ENCODE measurements at places on chromosomes 4 and X.

DNA sequence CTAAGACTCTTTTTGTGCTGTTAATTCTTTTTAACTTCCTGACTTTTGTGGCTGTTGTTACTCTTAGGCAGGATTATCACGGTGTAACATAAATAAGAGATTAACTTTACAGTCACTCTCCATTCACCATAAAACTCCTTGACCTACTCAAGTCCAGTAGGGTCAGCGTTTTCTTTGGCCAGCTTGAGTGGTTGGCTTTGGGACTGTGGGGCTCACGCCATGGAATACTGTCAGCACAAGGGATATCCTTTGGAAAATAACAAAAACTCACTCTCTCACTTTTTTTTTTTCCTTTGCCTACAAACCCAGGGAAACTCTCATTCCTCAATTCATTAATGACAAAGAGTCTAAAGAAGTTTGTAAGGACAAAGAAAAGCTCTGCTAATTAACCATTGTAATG, 89.4 kb upstream of the TLL1 start:
- no peak for DNase-seq

DNA sequence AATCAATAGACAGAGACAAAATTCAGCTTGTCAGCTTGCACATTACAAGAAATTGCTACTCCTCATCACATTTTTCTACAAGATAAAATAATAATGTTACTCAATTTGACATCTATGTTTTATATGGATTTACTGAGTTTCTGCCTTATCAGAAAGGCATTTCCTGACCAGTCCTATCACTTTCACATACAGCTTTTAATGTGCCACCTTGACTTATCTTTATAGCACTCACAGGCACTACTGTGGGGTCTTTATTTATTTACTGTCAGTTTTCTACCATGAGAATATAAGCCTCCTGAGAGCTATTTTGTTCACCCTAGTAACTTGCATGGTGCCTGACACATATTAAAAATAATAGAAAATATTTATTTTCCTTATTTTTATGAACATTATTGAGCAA, 6.0 kb downstream of the NDST4 start:
- DNase-seq: no peak

GRCh38 chrX:152074163-152074562, 64.2 kb downstream of the MAGEA10 start:
- DNase-seq: peak; percentile 5

- no peak for DNase-seq
These were observed 23.2 kb upstream of the TSPAN7 start for GRCh38 chrX:38538134-38538533.

DNA sequence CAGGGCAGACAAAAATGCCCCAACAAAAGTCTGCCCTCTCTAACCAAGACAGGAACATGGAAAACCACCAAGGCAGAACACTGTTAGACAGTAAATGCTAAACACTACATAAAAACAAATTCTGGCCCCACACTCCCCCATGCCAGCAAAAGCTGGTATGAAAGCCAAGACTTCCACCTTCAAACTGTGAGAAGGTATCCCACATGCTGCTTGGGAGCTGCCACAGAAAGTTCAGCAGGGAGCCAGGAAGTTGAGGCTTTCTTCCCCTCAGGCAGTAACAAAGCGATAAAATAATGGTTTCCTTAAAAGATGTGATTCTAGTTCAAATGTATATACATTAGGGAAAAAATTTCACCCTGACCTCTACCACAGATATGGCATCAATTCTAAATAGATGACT, 770.4 kb upstream of the NDST4 start:
- no peak for DNase-seq

- no peak for DNase-seq
These were observed 5.2 kb upstream of the TLR6 start for GRCh38 chr4:38861791-38862190.

DNA sequence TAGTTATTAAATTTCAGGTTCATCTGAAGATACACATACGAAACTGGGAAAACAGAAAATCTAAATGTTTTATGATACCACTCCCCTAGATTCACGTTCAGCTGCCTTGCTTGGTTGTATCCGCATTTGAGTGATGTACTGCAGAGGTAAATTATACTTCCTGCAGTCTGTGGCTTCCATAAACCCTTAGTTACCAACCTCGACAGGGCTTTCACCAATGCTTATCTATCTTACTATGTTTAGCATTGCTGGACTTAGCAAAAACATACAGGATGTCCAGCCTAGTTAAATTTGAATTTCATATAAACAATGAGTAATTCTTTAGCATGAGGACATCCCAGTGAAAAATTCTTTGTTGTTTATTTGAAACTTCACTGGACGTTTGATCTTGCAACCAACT, 108.8 kb downstream of the TMA16 start:
- no peak for DNase-seq

GRCh38 chr4:95627709-95628108, 78.9 kb upstream of the UNC5C start:
- no peak for DNase-seq

GRCh38 chr4:177302371-177303100, 7.1 kb upstream of the NEIL3 start:
- peak; percentile 25 for DNase-seq

DNA sequence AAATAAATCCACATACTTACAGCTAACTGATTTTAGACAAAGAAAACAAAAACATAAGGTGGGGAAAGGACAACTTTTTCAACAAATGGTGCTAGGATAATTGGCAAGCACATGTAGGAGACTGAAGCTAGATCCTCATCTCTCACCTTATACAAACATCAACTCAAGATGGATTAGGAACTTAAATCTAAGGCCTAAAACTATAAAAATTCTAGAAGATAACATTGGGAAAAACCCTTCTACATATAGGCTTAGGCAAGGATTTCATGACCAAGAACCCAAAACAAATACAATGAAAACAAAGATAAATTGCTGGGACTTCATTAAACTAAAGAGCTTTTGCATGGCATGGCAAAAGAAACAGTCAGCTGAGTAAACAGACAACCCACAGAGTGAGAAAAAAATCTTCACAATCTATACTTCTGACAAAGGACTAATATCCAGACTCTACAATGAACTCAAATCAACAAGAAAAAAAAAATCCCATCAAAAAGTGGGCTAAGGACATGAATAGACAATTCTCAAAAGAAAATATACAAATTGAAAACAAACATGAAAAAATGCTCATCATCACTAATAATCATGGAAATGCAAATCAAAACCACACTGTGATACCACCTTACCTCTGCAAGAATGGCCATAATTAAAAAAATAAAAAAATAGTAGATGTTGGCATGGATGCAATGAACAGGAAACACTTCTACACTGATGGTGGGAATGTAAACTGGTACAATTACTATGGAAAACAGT, 14.1 kb upstream of the AFP start:
- DNase-seq: no peak

DNA sequence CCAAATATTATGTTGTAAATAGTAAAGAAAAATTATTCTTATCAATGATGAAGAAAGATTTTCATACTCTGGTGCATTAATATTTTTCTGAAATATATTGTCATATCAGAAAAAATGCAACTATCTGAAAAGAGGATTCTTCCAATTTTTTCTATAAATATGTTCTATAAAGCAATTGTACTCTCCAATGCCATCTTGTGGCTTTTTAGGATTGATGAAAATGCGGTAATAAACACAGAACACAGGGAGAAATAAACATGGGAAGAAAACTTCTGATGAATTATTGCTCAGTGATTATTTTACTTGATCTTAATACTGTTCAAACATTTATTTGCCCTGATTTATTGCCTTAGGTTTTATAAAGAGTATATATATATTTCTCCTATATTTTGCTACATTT, 215.4 kb downstream of the IL1RAPL1 start:
- DNase-seq: no peak

DNA sequence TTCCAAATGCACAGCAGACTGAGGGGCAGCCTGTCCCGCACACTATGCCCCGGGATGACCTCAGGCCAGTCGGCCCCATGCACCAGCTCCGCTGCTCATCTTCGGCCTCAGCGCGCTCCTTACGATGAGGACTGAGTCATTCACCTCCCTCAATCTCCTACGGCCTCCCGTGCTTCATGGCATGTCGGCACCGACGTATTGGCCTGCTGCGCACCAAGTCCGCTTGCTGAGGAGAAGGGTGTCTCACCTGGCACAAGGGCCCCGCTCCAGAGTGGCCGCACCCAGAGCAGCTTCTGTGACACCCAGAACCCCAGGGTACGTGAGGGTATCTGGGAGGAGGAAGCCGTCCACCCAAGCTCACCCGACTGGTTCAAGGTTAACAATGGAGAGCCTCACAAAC, 35.5 kb downstream of the GAK start:
- DNase-seq: no peak

- no peak for DNase-seq
These were observed 36.2 kb upstream of the DHRSX start for GRCh38 chrX:2536974-2537373.

GRCh38 chrX:137352101-137352660, 213.7 kb upstream of the ZIC3 start:
- no peak for DNase-seq

GRCh38 chr4:151573945-151574344, 165.0 kb downstream of the FHIP1A start:
- DNase-seq: no peak

- no peak for DNase-seq
These were observed 56.2 kb upstream of the PJA1 start for GRCh38 chrX:69221239-69222102.

- no peak for DNase-seq
These were observed 80.2 kb downstream of the DIAPH2 start for GRCh38 chrX:96764864-96765263.

DNA sequence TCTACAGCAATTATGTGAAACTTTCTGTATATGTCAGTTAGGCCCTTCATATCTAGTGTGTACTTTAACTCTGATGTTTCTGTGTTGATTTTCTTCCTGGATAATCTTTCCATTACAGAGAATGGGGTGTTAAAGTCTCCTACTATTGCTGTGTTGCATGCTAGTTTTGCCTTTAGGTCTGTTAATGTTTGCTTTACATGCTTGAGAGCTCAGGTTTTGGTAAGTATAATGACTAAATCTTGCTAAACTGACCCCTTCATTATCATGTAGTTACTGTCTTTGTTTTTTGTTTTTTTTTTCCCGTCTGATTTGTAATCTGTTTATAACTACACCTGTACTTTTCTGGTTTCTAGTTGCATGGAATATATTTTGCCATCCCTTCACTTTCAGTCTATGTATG, 63.6 kb upstream of the UGT2B15 start:
- DNase-seq: no peak

- no peak for DNase-seq
These were observed 168.5 kb upstream of the MAP3K15 start for GRCh38 chrX:19683817-19684216.

DNA sequence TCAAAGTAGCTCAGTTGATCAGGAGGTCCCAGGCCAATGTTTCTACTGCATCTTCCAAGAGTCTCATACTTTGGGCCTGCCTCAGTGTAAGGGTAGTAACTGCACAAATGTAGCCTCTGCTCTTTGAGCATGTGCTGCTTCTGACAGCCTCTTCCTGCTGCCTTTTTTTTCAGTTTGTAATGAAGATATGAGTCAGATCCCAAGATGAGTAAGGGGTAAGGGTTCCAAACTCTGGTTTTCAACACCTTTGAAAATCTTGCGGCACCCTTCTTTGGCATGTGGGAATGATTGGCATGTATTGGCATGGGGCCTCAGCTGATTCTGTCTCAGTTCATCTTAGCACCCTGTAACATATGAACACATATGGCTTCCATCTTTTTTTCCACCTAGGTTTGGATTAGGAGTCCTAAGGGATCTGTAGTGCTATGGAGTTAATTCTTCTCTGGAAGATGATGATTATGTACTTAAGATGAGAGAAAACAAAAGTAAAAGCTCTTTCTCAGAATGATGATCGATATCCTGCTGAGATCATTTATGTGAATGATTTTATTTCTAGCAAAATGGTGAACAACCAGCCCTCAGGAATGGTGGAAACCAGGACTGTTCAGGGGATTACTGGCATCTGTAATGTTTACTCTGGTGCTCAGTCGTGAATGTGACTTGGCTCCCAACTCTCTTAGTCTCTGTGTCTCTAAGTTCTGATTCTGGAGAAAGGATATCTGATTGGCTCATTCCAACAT, 118.7 kb upstream of the PRPS2 start:
- peak; percentile 14 for DNase-seq

DNA sequence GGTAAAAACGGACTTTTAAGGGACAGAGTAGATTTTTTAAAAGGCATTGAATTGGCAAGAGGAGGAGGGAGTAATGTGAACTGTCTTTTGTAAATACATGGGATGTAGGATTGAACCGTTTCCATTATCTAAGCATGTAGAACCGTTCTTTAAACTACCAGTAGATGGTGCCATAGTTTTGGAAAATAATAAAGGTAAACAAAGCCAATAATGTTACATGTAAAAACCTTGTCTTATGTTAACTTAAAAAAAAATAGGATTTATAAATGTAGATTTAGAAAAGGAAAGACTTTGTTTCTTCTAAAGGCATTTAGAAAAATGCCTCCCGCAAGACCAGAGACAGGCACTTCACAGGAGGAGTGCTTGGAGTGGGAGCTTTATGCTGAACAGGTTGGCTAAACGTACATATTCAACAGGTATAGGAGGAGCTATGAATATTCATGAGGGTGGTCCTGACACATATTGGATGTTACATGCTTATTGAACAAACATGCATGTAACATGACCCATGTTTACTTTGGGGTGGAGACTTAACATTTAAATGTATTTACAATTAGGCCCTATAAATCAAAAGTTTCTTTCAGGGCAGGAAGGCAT, 45.5 kb upstream of the FAM241A start:
- DNase-seq: peak; percentile 65

DNA sequence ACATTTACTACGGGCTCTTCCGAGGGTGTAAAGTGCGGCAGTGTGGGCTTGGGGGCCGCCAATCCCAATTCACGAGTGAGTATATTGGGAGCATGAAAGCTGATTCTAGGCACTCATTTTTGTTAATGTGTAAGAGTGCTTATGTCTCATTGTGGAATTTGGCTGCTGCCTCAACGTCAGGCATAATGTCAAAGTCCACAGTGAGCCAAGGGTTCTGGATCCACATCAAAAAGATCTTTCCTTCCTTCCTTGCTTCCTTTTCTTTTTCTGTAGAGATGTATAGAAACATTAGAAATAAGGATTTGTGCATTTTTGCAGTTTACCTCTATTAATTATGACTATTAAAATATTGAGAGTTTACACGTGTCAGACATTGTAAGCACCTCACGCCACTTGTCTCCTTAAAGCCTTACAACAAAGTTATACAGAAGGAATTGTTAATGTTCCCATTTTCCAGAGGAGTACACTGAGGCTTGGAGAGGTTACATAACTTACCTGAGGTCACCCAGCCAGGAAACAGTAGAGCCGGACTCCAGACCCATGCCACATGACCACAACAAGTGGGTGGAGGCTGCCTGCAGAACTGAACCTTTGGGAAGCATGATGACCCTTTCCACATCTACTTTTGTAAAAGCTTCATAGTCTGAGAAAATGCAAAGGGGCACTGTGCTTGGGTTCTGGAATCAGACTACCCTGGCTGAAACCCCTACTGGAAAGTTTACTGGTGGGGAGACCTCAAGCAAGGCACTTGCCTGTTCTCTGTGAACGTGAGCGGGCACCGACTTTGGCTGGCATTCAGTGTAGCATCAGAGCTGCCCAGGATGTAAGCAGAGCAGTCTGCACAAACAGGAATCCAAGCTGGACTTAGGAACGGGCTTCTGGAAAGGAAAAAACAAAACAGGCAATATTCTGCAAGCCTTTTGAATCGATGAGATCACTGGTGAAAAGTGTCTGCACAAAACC, 761 bp downstream of the CLRN2 start:
- DNase-seq: no peak

Data from astrocyte of the hippocampus (primary cell).